ENCODE measurements at places on chromosomes 7 and 10.

- DNase-seq, result peak; percentile 47
Observed at GRCh38 chr10:69572159-69573055, 815 bp downstream of the NEUROG3 start.

GRCh38 chr7:107109955-107110354, 58.8 kb upstream of the HBP1 start:
- no peak for DNase-seq

GRCh38 chr7:155998766-155999630, 186.7 kb upstream of the SHH start:
- no peak for DNase-seq

DNA sequence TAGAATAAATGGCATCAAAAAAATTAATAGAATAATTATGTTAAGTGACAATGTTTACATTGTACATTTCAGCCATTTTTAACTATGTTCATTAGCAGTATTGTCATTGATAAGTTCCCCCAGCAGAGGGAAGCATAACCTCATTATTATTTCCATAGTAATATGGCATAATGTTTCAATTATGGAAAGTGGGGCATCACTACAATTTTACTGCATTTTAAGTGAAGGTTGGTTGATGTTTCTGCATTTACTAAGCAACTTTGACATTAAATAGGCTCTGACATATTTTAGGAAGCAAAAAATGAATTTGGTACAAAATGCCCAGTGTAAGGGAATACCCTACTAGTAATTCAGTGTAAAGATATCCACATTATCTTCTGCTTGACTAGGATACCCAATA, 218.3 kb downstream of the SEMA3A start:
- peak; percentile 4 for DNase-seq

DNA sequence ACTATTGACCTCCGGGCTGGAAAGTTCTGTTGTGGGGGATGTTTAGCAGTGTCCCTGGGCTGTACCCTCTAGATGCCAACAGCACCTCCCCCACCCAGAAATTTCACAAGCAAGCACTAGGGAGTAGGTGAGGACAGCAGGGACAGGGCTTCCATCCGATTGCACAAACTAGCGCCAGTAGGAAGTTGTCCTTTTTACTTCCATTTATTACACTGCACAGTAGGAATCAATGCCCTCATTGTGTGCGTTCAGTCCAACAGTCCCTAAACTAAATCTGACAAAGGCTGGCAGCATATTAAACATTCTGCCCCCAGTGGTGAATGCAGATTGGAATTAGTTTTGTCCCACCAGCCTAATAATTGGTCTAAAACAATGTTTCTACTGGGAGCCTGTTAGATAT, 6.4 kb upstream of the SOSTDC1 start:
- DNase-seq, result no peak

- no peak for DNase-seq
Observed at GRCh38 chr10:105398202-105398601, 757.1 kb downstream of the SORCS3 start.

- no peak for DNase-seq
Observed at GRCh38 chr7:22630069-22630468, 96.9 kb upstream of the IL6 start.

GRCh38 chr10:44053391-44053790, 331.5 kb downstream of the CXCL12 start:
- DNase-seq, result no peak

DNA sequence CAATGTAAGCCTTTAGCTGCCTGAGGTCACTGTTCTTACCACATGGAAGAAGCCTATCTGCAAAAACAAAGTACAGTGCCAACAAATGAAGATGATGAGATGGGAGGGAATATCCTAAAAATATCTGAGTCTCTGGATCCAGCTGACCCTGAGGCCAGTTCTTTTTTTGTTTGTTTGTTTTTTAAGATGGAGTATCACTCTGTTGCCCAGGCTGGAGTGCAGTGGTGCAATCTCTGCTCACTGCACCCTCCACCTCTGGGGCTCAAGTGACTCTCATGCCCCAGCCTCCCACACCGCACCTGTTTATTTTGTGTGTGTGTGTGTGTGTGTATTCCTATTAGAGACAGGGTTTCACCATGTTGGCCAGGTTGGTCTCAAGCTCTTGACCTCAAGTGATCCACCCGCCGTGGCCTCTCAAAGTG, 44.9 kb downstream of the HYCC1 start:
- no peak for DNase-seq

- no peak for DNase-seq
Observed at GRCh38 chr10:22986771-22987542, 59.1 kb downstream of the ARMC3 start.

DNA sequence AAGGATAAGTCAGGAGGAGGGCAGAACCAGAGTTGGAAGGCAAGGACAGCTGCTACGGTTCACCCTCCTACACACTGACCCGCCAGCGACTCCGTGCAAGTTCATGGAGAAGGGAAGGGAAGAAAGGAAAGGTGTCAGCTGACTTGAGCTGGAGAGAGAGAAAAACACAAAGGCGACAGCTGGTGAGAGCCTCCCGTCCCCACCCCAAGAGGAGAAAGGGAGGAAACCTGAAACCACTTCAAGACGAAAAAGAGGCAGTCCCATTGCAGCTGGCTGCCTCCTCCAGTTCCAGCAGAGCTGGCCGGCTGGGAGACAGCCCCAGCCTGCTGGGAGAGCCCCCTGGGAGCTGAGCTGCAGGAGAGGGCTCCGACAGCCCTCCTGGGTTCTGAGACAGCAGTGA, 75.2 kb downstream of the PARD3 start:
- no peak for DNase-seq

- DNase-seq, result no peak
Observed at GRCh38 chr10:82932451-82932850, 1057.5 kb downstream of the NRG3 start.

- DNase-seq, result no peak
Observed at GRCh38 chr10:35927990-35928488, 285.9 kb upstream of the FZD8 start.

GRCh38 chr7:82623812-82624211, 180.2 kb upstream of the CACNA2D1 start:
- no peak for DNase-seq

DNA sequence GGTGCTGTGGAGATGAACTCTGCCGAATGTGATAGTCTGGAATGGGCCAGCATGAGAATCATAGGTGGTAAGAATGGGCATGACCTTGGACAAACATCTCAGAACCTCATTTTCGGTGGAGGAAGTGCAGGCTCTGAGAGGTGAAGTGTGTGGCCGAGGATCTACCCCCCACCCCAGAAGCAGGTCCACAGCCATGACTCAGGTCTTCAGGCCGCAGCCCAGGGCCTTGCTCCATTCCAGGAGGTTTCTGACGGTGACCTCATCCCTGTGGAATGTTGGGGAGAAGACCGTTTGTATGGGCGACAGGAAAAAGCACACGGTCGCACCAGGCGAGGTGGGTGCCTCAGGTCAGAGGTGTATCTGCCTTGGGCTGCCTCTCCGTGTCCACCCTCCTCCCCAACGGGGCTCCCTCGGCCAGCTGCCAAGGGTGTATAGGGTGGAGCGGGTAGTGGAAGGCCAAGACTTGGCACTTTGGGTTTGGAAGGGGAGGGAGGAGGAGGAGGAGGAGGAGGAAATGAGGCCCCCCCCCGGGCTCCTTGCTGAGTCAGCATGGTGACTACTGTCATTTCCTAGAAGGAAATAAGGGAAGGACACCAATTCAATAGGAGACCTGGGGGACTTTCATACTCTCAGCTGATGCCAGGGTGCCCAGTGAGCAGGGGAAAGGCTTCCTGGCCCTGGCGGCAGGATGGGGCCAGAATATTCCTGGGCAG, 168.0 kb upstream of the RHEB start:
- no peak for DNase-seq

- DNase-seq, result no peak
Observed at GRCh38 chr7:897771-898376, 21.5 kb downstream of the GET4 start.

GRCh38 chr7:111895049-111895448, 311.1 kb downstream of the DOCK4 start:
- no peak for DNase-seq

DNA sequence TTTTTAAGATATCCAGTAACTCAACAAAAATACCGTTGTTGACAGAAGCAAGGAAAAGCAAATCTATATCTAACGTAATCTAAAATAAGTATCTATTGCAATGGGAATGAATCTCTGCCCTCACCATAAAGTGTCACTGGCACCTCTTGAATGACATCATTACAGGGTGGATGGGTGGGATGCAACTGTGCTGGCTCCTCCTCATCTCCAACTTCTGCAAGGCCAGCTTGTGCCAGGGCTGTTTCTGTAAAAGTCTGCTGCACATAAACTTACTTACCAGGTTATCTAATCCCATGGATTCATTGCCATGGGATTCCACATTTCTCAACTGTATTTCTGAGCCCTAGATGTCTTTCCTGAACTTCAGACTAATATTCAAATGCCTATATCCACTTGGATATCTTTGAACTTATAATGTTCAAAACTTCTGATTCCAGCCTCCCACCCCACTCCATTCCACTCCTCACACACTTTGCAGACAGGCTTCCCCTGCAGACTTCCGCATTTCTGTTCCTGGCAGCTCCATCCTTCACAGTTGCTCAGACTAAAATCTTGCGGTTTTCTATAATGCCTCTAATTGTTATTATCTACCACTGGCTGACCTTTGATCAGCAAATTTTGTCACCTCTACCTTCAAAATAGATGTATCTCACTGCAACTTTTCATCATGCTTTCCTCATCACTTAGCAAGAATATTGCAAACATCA, 10.7 kb downstream of the FGL2 start:
- DNase-seq, result no peak

- DNase-seq, result no peak
Observed at GRCh38 chr7:137882806-137883205, 36.0 kb upstream of the DGKI start.

GRCh38 chr7:98722402-98722801, 105.3 kb downstream of the NPTX2 start:
- DNase-seq, result no peak

- DNase-seq, result no peak
Observed at GRCh38 chr7:80412842-80413241, 99.0 kb downstream of the GNAT3 start.

- DNase-seq, result no peak
Observed at GRCh38 chr7:28172958-28173357, 7.6 kb downstream of the JAZF1 start.

- DNase-seq, result no peak
Observed at GRCh38 chr7:49422564-49422963, 350.9 kb upstream of the VWC2 start.

GRCh38 chr10:58438340-58438871, 53.2 kb downstream of the TFAM start:
- DNase-seq, result no peak

GRCh38 chr10:64109926-64110495, 588.8 kb downstream of the REEP3 start:
- DNase-seq, result no peak

DNA sequence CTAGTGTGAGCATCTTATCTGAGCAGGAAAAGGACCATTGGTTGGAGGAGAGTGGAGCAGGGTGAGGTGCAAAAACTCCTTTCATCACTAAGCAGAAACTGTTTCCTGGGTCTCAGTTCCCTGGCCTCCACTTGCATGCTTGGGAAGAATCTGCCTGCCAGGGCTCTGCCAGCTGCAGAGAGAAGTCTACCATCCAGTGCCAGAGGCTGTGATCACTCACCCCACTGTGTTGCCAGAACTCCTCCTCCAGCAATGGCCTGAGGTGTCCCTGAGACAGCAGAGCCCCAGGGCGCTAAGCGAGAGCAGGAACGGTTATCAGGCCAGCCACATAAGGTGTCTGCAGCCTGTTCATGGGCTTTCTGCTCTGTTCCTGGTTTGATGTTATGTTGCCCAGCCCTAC, 991.4 kb downstream of the CCSER2 start:
- DNase-seq, result no peak

DNA sequence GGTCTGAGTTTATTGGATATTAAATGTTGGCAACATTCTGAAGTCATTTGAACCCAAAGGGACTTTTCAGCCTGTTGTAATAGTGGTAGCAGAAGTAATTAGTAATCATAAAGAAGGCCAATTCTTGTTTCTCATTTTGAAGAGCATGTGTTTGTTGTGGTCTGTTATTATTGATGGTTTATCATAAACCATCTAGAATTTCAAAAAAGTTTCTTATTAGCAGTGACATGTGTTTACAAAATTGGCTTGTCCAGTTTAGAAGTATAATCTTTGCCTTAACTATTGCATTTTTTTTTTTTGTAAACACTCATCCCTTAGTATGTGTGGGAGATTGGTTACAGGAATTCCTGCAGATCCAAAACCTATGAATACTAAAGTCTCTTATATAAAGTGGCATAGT, 177.8 kb downstream of the BBS9 start:
- no peak for DNase-seq
